ENCODE measurements at places on chromosomes 12 and 14. TPM values are rescaled to one million over a fixed set of nuclear protein-coding genes. Genes with fewer than 3 reads are reported as not detected.

DNA sequence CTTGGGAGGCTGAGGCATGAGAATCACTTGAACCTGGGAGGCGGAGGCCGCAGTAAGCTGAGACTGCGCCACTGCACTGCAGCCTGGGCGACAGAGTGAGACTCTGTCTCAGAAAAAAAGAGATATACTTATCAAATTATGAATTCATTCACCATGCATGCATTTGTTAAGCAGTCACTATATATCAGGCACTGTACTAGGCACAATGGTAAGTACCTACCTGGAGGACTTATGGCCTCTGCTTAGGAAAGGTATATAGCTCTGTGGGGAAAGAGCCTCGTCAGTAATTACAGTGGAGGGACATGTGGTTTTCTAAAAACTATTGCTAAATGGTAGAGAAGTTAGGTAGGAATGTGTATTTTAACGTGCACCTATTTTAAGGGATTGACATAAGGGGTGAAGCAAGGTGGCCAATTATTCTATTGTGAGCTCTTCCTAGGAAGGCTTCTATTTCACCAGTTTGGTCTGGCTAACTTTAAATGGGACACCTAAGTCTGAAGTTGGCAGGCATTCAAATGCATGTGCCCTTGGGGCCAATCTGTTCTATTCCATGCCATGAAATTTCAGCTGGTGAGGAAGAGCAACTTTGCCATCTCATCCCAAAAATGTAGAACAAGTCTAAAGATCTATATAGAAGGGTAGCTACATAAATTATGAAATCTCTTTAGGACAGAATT lies 15.0 kb downstream of the TCP11L2 start:
- DNase-seq = no peak
- peaks cover 82% of the 10 kb centered on the region for H3K36me3 ChIP-seq
- no peak overlapping the region for H3K4me3 ChIP-seq
- no peaks in the 10 kb centered on the region for H3K4me1 ChIP-seq

- no peak overlapping the region for H3K4me3 ChIP-seq
- H3K27me3 ChIP-seq = peaks cover 70% of the 10 kb centered on the region
- no peak overlapping the region for H3K27ac ChIP-seq
- H3K36me3 ChIP-seq = no peaks in the 10 kb centered on the region
- no peaks in the 10 kb centered on the region for H3K4me1 ChIP-seq
Observed at GRCh38 chr12:114395233-114395632, 10.7 kb downstream of the TBX5 start.

PROX2 gene
- not detected for total RNA-seq

CIROP gene
- total RNA-seq = not detected

CD69 gene
- 659 TPM for total RNA-seq

GOLGA5 gene
- total RNA-seq = 5.2 TPM

MMAB gene
- 8.6 TPM for total RNA-seq

GRCh38 chr14:34964977-34965764 lies 17.6 kb upstream of the SRP54 start:
- no peak overlapping the region for H3K4me3 ChIP-seq
- H3K4me1 ChIP-seq = no peaks in the 10 kb centered on the region
- no peaks in the 10 kb centered on the region for H3K27me3 ChIP-seq
- H3K36me3 ChIP-seq = peaks cover 46% of the 10 kb centered on the region

- no peaks in the 10 kb centered on the region for H3K27me3 ChIP-seq
- DNase-seq = no peak
- no peak overlapping the region for H3K4me3 ChIP-seq
- H3K27ac ChIP-seq = no peak overlapping the region
- no peaks in the 10 kb centered on the region for H3K36me3 ChIP-seq
- H3K4me1 ChIP-seq = no peaks in the 10 kb centered on the region
Observed at GRCh38 chr12:115419145-115419646, 735.2 kb upstream of the TBX3 start.

SHMT2 gene
- 21.3 TPM for total RNA-seq

VRK1 gene
- 36.7 TPM for total RNA-seq

- H3K27ac ChIP-seq = no peak overlapping the region
- H3K36me3 ChIP-seq = peaks cover 40% of the 10 kb centered on the region
- no peaks in the 10 kb centered on the region for H3K4me1 ChIP-seq
- no peaks in the 10 kb centered on the region for H3K27me3 ChIP-seq
- H3K4me3 ChIP-seq = no peak overlapping the region
- DNase-seq = no peak
Observed at GRCh38 chr12:26696613-26697092, 136.3 kb downstream of the ITPR2 start.

ULK1 gene
- 85.0 TPM for total RNA-seq

PDZRN4 gene
- not detected for total RNA-seq

REP15 gene
- not detected for total RNA-seq

DNA sequence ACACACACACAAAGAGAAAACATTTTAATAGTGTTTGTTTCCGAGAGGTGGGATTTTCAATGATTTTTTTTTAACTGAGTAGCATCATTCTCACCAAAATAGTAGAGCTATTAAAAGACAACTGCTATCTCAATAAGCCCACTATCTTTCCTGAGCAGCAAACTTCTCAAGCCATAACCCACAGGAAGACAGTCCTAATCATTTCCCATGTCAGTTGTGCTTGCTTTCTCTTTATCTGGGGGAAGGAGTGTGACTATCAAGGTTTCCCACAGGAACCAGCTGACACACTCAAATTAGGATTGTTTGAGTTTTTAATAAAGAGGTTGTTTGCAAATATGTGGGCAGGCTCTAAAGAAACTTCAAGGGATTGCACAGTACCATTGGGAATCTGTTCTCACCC lies 4.9 kb upstream of the MAX start:
- H3K4me1 ChIP-seq = peaks cover 10% of the 10 kb centered on the region
- DNase-seq = no peak
- H3K36me3 ChIP-seq = no peaks in the 10 kb centered on the region
- no peak overlapping the region for H3K4me3 ChIP-seq
- H3K27ac ChIP-seq = no peak overlapping the region

DNA sequence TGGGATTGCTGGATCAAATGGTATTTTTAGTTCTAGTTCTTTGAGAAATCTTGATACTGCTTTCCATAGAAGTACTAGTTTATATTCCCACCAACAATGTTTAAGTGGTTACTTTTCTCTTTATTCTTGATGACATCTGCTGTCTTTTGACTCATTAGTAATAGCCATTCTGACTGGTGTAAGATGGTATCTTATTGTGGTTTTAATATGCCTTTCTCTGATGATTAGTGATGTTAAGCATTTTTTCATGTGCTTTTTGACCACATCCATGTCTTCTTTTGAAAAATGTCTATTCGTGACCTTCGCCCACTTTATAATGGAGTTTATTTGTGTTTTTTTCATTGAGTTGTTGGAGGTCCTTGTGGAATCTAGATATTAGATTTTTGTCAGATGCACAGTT lies 865.7 kb downstream of the SLC6A15 start:
- no peaks in the 10 kb centered on the region for H3K4me1 ChIP-seq
- no peak overlapping the region for H3K27ac ChIP-seq
- H3K27me3 ChIP-seq = no peaks in the 10 kb centered on the region
- H3K4me3 ChIP-seq = no peak overlapping the region
- no peak for DNase-seq
- no peaks in the 10 kb centered on the region for H3K36me3 ChIP-seq

DNA sequence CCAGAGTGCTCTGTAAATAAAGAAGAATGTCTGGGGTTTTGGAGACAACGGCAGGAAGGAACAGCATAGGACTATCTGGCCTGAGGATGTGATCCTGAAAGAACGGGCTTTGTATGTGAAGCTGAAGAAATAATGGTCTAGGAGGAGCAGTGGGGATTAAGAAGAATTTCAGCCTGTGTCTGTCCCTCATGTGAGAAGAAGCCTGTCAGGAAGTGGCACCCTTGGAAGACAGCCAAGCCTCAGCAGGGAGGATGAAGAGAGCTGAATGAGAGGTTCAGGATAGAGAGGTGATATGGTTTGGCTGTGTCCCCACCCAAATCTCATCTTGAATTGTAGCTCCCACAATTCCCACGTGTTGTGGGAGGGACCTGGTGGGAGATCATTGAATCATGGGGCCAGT lies 56.9 kb upstream of the TCL1A start:
- H3K36me3 ChIP-seq = no peaks in the 10 kb centered on the region
- no peak overlapping the region for H3K4me3 ChIP-seq
- H3K27me3 ChIP-seq = peaks cover 10% of the 10 kb centered on the region
- H3K4me1 ChIP-seq = no peaks in the 10 kb centered on the region
- H3K27ac ChIP-seq = no peak overlapping the region
- no peak for DNase-seq

DNA sequence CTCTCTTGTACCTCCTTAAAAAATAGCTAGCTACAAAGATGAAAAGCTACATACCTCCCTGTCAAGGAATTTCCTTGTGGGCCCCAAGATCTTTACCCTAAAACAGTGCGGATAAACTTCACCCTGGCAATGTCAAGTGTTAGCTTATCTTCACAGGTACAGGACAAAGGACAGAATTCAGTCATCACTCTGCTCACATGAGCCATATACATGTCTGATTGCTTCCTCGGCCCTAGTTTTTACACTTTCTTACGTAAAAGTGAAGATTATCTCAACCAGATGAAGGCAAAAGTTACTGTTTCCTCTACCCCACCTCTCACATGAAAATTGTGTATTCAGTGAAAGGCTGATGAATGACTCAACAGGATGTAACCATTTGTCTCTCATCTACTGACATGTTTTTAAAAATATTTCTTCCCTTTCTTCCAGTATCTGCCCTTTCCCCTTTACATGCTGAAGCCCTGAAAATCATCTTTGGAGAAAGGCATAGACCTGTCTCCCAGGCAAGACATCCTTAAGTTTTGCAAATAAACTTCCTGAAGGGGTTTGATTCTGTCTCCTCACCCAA lies 890.1 kb downstream of the GALC start:
- no peaks in the 10 kb centered on the region for H3K4me1 ChIP-seq
- H3K36me3 ChIP-seq = no peaks in the 10 kb centered on the region
- H3K27me3 ChIP-seq = no peaks in the 10 kb centered on the region
- no peak overlapping the region for H3K4me3 ChIP-seq
- no peak for DNase-seq

- peaks cover 9% of the 10 kb centered on the region for H3K27me3 ChIP-seq
- H3K4me1 ChIP-seq = no peaks in the 10 kb centered on the region
- no peak overlapping the region for H3K4me3 ChIP-seq
- H3K27ac ChIP-seq = no peak overlapping the region
Observed at GRCh38 chr12:26135010-26135420, 10.2 kb upstream of the BHLHE41 start.

DNA sequence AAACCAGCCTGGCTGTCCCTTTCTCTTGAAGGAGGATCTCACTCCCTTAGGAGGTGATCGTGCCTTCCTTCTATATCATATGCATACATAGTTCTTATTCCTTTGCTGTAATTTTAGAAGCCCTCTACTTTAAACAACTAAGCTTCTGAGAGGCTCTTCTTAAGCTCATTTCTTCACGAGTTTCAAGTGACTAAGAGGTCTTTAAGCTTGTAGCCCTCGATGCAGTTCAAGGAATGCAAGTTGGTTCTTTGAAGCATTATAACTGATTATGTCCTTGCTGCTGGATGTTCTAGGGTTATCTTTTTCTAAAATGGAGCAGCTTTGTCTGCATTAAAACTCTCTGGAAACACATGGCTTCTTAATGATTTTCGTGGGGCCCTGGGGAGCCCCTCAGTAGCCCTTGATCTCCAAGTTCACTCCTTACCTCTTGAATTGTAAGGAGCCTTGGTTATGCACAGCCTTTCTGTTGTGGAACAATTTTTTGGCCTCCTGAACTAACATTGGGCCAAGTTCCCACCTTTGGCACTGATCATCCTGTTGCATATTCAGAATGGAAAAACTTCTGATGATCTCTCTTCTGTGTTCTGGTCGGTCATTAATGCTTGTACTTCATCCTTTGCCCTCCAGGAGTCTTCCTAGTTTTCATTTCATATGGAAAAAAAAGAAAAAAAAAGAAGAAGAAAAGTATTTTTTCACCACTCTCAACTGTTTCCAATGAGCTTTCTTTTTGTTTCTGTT lies 12.6 kb downstream of the RASSF8 start:
- no peak for DNase-seq
- H3K4me1 ChIP-seq = no peaks in the 10 kb centered on the region
- H3K36me3 ChIP-seq = no peaks in the 10 kb centered on the region
- H3K27me3 ChIP-seq = no peaks in the 10 kb centered on the region

- H3K27ac ChIP-seq = no peak overlapping the region
- no peak overlapping the region for H3K4me3 ChIP-seq
- peak; percentile 62 for DNase-seq
- H3K27me3 ChIP-seq = no peaks in the 10 kb centered on the region
Observed at GRCh38 chr12:54749191-54749818, 101.1 kb upstream of the DCD start.

SERPINA4 gene
- total RNA-seq = not detected

GRCh38 chr14:24246765-24247212 lies 4.4 kb upstream of the TINF2 start:
- peaks cover 8% of the 10 kb centered on the region for H3K36me3 ChIP-seq
- peak overlapping the region; percentile 8 for H3K27ac ChIP-seq
- no peaks in the 10 kb centered on the region for H3K27me3 ChIP-seq

GRCh38 chr14:91464615-91465205 lies 45.4 kb downstream of the PPP4R3A start:
- H3K4me3 ChIP-seq = no peak overlapping the region
- H3K36me3 ChIP-seq = peaks cover 87% of the 10 kb centered on the region
- H3K4me1 ChIP-seq = no peaks in the 10 kb centered on the region
- no peak for DNase-seq
- no peak overlapping the region for H3K27ac ChIP-seq

DNA sequence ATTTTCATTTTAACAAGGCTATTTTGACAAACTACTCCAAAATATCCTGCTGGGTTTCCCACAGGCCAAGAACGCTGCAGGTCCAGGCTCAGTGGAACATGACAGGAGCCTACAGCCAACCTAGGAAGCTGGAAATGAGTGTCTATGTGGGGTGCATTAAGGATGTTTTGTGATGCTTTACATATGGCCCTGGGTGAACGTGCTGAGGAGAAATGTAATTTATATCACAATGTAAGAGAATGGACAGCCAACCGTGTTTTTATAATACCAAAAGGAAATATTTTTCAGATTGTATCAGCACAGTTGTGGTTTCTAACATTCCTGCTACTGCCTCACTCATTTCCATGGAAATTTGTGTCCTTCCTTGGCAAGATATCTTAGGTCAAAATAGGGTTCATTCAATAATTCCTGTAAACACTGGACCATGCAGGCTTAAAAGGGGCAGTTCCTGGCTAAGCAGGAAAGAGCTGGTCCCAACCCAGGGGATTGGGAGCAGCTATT lies 51.5 kb downstream of the ST8SIA1 start:
- H3K36me3 ChIP-seq = peaks cover 2% of the 10 kb centered on the region
- H3K4me1 ChIP-seq = peaks cover 6% of the 10 kb centered on the region

DNA sequence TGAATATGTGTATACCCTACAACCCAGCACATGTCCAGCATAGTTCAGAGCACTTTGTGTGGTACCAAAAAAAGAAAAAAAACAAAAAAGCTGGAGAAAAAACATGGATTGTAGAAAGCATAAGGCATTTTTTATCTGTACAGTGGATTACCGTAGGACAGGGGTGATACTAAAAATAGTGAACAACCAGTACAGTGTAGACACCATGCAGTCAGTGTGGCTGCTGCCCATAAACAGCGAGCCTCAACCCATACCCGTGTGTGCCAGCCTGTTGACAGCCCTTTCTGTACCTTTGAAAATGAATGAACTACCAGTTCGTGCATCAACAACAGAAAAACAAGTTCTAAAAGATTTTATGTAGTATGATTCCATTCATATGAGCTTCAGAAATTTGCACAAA lies 25.1 kb downstream of the RASSF8 start:
- no peak for DNase-seq
- no peak overlapping the region for H3K27ac ChIP-seq
- no peaks in the 10 kb centered on the region for H3K27me3 ChIP-seq
- H3K4me1 ChIP-seq = no peaks in the 10 kb centered on the region

Measured in CD4-positive, alpha-beta T cell (primary cell).